ENCODE measurements at places on chromosomes 11 and 22. TPM values are rescaled to one million over a fixed set of nuclear protein-coding genes. Genes with fewer than 3 reads are reported as not detected.

DNA sequence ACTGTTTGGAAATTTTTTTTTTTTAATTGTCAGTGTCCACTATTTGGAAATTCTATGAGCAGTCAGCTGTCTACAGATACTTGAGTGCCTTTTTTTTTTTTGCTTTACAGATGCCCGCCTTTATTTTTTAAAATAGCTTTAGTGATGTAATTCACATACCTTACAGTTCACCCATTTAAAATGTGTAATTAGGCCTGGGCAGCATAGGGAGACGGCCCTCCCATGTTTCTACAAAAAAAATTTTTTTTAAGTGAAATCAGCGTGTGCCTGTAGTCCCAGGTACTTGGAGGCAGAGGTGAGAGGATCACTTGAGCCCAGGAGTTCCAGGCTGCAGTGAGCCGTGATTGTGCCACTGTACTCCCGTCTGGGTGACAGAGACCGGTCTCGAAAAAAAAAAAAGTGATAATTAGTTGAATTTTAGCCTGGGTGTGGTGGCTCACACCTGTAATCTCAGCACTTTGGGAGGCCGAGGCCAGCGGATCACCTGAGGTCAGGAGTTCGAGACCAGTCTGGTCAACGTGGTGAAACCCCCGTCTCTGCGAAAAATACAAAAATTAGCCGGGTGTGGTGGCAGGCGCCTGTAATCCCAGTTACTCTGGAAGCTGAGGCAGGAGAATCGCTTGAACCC, 1.5 kb downstream of the ZNF143 start:
- DNase-seq = no peak

DNA sequence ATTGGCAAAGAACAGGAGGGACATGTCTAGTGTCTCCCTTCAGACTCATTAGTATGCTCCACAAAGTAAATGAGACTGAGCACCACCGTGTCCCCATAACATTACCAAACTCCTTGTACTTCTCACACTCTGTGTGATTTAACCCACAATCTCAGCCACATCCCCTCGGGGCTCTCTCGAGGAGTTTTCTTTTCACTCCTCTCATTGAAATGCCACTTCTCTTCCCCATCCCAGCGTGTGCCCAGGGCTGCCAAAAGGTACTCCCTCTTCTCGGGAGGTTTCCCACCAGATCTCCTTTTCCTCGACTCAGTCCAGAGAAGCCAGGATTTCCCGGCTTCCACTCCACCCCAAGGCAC, 1.1 kb downstream of the RBFOX2 start:
- DNase-seq = no peak

The POTEH gene
- not detected for total RNA-seq

The INPP5J gene
- 0.14 TPM for total RNA-seq

The MGAT3 gene
- total RNA-seq = not detected

Data from CD8-positive, alpha-beta T cell (primary cell).